ENCODE measurements at places on chromosomes 7 and 10.

DNA sequence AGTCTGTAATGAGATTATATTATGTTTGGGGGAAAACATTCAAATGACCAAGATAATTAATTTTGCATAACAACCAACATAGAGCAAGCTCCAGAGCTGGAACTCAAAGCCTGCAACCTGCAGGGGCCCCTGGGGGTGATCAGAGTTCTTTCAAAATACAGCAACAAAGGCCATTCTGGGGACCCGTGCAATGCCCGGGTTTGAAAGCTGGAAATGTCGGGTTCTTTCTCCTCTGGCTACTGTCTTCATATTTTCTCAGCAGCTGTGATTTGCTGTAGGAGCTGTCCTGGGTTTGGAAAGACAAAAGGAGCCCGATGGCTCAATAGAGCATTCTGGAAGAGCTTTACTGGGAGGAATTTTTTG, 30.8 kb upstream of the CARD11 start:
- no peak for DNase-seq

DNA sequence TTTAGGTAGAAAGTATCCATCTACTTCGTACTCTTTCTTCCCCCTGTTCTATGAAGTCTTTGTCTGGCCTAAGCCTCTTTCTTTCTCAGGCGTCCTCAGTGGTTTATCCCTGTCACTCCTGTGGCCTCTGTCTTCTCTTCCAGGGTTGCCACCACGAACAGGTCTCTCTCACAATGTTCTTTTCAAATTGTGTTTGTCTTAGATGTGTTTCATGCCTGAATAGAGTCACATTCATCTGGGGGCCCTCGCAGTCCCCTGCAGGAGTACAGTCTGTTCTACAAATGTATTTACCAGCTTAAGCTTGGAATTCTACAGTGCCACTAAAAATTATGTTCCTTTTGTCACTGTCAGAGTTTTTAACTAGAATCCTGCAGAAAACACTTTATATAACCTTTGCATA, 680.4 kb upstream of the FOXK1 start:
- DNase-seq: no peak

DNA sequence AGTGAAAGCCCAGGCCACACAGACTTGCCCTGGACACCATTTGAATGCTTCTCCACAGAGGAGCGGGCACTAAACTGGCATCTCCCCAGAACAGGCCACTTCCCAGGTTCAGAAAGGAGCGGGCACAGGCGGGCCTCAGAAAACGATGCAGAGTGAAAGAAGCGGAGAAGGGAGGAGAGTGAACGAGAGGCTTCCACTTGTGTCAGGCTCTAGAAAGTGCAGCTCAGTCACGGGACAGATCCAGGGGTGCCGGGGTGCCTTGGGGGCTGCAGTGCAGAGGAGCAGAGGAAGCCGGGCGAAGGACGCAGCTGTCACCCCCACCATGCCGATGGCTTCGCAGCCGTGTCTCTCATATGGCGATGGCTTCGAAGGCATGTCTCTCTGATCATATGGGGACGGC, 26.1 kb upstream of the PRKAR1B start:
- no peak for DNase-seq

GRCh38 chr7:32059289-32060011, 10.8 kb downstream of the PDE1C start:
- DNase-seq: no peak

DNA sequence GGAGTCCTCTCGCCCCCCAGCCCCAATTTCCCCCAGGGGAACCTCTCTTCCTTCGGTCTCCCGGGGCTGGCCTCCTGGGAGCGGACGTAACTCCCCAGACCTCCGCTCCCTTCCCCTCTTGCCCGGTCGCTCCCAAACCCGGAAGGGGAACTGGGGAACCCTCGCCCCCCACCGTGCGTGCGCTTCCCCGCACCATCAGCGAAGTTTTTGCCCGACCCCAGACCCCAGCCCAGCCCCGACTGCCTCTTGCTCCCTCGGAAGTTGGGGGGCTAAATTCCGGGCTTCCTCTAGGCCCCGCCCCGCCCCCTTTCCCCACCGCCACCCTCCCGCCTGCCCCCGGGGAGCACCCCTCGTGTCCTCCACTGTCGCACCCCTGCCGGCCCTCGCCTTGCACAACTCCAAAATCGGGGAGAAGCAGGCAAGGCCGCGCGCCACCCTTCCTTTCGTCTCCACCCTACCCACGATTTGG, 436 bp downstream of the GNB2 start:
- DNase-seq: no peak

DNA sequence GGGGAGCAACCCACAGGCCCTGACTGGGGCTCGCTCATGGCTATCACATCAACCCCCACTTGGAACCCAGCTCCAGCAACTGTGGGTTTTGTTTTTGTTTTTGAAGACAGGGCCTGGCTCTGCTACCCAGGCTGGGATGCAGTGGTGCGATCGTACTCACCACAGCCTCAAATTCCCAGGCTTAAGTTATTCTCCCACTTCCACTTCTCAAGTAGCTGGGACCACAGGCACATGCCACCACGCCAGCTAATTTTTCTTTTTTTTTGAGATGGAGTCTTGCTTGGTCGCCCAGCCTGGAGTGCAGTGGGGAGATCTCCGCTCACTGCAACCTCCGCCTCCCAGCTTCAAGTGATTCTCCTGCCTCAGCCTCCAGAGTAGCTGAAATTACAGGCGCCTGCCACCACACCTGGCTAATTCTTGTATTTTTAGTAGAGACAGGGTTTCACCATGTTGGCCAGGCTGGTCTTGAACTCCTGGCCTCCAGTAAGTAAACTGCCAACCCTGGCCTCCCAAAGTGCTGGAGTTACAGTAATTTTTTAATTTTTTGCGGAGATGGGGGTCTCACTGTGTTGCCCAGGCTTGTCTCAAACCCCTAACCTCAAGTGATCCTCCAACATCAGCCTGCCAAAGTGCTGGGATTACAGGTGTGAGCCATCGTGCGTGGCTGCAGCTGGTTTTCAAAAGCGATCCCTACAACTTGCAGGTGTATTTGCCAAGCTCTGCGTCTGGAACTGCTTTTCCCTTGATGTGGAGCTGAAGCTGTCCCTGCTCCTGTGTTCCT, 228.7 kb downstream of the SKIDA1 start:
- no peak for DNase-seq

DNA sequence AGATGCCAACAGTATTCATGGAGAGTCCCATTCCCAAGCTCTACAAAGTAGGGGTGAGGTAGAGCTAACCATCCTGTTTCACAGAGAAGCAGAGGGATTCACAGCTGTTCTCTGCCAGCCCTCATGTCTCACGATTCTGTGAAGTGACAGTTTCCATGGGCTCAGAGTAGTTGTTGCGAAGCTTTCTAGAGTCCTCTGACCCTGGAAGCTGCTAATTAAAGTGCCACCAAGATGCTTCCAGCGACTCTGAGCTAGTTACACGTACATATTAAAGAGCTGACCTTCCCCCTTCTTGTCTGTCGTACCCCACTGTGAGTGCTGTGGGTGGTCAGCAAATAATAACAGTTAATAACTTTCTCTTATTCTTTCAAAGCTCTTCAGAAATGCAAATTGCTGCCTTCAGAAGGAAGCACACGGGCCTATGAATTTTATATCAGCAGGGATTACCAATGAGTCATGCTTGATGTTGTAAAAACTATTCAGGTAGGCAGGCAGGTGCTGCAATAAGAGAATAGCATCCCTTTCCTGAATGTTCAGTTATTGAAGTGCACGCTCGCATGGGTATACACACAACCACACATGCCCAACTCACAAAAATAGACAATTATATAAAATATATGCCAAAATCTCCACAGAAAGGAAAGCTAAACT, 34.1 kb downstream of the DNAJB9 start:
- DNase-seq: no peak

DNA sequence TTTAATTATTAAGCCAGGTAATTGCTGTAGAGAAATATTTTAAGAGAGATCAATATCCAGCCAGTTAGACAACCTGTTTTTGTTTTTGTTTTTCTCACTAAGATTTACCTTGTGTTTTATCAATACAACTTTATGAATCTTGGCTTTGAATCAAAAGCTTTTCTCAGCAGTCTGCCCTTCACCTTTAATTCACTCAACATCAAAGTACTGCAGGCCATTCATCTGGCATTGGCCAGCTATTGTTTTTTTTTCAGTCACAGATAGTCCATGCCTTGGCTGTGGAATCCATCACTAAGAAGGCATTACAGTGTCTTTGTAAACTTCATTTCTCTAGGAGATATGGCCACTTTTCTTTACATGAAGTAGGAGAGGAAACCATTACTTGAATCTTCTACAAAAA, 20.2 kb downstream of the SGCE start:
- no peak for DNase-seq

DNA sequence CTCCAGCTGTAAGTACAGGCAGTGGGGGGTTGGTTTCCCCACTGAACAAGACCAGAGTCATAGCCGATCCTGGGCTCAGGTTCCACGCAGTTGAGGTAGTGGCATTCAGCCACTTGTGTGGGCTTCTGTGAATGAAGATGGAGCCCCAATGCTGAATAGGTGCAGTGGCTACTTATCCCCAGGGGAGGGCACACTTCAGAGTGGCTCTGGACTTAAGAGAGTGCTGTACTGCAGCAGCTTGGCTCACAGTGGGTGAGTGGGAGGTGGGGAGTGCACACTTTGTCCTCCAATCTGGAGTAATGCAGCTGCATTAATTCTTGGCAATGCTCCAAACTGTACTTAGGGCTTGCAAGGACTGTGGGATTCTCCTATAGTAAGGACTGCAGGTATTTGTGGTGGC, 81.9 kb downstream of the BUB3 start:
- no peak for DNase-seq

DNA sequence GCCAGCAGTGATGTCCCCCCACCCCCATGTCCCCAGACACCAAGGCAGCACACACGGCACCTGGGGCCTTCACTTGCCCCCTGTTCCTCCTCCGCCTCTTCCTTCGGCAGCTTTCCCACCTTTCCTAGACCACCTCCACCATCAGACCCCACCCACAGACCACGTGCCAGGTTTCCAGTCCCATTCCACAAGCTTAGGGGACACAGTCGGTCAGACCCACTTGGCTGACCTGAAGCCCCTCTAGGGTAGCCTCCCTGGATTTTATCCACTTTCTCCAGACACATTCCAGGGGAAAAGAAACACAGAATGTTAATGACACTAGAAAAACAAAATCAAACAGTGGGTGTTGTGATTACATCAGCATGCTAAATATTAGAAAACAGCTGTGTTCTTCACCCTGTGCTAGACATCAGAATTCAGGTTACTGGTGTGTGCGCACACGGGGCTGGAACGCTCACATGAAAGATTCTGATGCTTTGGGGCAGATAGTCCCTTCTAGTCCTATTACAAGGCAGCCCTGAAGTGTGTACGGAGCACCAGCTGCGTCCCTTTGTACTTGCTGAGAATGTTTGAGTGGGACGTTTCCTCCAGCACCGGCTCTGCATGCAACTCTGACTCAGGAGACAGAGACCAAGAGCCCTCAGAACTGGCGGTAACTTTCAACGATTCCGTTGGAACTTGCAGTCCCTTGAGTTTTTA, 75.5 kb upstream of the PPP2R2D start:
- DNase-seq: no peak

- DNase-seq: no peak
These were observed 281.1 kb downstream of the CDK14 start for GRCh38 chr7:90877201-90877600.

- DNase-seq: no peak
These were observed 291.4 kb downstream of the KLF6 start for GRCh38 chr10:3493621-3494020.

- DNase-seq: no peak
These were observed 88.7 kb downstream of the COBL start for GRCh38 chr7:51227861-51228260.

- no peak for DNase-seq
These were observed 127.6 kb downstream of the OAT start for GRCh38 chr10:124291001-124291701.

DNA sequence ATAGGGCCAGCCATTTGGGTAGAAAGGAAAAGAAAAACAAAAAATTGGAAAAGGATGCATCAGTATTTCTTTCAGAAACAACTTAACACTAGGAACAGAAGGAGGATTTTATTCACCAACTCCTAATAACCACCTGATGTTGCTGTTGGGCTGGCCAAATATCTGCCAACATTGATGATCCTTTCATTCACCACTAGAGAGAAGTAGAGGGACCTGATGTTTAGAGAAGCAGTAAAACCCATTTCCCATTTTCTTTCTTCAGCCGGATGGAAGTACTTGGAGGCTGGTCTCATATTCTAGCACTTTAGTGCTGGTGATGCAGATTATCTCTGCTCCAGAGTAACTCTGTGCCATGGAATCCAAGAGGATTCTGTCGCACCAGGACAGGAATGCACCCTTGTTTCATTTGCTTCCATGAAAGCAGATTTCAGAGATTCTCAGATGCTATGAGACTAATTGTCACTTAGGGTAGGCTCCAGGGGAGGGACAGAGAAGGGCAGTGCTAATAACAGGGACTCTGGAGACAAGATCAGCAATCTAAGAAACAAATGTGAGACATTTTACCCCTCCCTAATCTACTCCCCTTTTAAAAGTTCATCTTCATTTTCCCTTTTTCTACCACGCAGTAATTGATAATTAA, 3.1 kb downstream of the KLLN start:
- DNase-seq: no peak

DNA sequence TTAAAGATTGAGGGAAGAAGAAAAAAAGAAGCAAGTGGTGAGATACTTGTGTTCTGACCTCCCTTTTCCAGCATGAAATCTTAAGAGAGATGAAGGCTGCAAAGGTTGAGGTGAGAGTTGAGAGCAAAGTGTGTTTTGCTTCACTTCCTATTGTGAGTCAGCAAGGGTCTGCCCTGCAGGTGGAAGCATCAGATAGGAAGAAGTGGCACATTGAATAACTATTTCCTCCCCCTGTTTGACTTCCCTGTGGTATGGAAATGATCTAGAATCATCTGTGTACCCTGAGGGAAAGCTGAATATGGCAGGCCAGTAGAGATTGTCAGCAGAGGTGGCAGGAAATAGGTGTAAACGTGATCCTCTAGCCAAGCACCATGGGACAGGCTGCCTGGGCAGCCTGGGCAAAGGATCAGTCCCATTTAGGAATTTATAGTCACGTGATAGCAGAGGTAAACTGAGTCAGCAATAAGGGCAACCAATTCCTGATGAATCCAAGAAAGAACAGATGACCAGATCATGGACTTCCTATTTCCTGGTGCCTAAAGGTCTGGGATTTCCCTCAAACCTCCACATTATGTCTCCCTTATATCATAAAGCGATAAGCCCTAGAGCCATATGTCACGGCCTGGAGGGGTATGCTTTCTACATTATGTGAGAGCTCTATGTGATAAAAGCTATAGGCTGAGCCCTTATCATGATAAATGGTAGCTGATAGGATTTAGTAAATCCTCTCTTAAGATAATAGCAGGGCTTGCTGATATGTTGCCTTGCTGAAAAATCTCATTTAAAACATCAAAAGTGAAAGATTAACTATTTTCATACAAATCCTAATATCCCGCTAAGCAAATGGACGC, 287.0 kb downstream of the MDFIC start:
- no peak for DNase-seq
